ENCODE measurements at places on chromosomes 13 and 19.

GRCh38 chr13:49459580-49459979, 15.5 kb downstream of the SETDB2 start:
- DNase-seq = no peak

DNA sequence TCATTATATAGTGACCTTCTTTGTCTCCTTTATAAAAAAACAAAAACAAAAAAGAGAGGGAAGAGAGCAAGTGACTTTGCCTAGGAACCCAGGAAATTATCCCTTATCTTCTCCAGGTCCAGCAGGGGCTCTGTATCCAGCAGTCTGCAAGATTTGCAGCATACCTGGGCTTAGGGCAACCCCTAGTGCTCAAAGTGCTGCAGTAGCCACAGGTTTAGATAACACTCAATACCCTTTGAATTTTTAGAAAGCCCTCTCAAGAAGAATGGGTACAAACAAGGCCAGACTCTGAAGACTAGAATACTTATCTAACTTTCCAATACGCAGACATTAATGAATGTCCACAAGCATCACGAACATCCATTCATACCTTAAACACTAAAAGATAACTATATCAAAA, 43.2 kb downstream of the CCNA1 start:
- DNase-seq = no peak

- DNase-seq = no peak
Observed at GRCh38 chr19:32631381-32631780, 43.6 kb downstream of the ANKRD27 start.

- no peak for DNase-seq
Observed at GRCh38 chr13:63149375-63149774, 1733.7 kb upstream of the PCDH20 start.

DNA sequence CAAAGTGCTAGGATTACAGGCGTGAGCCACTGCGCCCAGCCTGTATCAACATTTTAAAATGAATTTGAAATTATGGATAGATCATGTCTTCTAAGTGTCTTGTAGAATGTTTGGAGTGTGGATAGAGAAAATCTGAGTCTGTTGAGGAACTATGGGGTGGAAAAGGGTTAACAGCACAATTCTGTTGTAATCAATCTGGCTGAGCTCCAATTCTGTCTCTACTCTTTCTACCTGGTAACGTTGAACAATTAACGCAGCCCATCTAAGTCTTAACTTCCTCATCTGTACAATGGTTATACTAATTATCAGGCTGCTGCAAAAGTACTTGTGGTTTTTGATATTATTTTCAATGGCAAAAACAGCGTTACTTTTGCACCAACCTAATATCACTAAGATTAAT, 4.1 kb downstream of the FPR2 start:
- no peak for DNase-seq

GRCh38 chr19:49210901-49211451, 53.4 kb downstream of the TRPM4 start:
- no peak for DNase-seq

DNA sequence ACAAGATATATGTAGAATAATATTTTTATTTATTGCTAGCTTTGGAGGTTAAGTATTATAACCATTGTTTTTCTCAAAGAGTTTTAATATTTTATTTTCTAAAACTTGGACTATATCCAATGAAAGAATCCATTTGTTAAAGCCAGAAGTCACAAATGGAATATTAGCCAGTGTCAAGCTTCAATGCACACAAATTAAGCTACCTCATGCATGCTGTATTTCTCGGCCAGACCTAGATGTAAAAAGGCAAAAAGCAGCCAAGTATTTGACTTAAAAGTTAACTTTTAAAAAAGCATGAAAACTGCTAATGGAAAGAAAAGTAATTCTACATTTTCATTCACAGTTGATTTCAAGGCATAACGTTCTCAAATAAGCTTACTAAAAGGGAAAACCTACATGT, 160.0 kb upstream of the ATXN8OS start:
- no peak for DNase-seq

DNA sequence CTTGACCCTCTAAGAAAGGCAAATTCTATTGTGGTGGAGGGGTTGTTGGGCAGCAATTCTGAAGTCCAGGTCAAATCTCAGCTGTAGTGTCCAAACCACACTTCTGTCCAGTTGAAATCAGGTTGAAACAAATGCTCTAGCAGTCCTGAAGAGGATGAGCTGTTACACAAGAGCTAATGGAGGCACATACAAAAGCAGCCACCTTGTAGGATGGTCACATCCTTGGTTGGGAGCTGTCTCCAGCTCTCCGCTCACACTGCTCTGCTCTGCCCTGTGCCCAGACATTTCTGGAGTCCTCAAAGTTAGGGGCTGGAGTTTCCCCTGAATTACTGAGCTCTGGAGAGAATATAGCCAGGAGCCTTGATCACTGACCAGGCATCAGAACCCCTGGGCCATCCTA, 47.2 kb downstream of the GPR12 start:
- no peak for DNase-seq

GRCh38 chr13:95434111-95434510, 118.4 kb upstream of the CLDN10 start:
- DNase-seq = no peak

DNA sequence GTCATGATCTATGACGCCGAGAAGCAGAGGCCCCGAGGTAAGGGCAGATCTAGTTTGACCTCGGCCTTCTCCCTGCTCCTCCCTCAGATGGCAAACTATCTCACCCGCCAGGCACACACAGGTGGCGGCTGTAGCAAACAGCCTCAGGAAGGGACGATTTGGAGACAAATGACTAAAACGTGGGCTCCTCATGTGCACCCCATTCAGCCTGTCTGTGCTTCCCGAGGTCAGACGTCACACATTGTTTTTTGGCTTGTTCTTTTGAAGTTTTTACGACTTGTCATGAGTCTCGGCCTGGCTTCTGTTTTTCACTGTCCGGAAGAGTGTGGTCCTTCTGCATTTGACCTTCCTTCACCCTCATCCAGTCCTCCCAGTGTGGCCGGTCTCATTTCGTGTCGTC, 15.0 kb downstream of the DAZAP1 start:
- DNase-seq = no peak

- DNase-seq = no peak
Observed at GRCh38 chr13:99043831-99044231, 66.0 kb upstream of the DOCK9 start.

GRCh38 chr19:55116859-55117662, at the start of gene PPP1R12C:
PPP1R12C (minus strand) TSS chr19:55117637; CDS start chr19:55117543, 94 bp downstream.
- no peak for DNase-seq

- DNase-seq = peak; percentile 78
Observed at GRCh38 chr19:10105509-10106099, 558 bp upstream of the PPAN start.

DNA sequence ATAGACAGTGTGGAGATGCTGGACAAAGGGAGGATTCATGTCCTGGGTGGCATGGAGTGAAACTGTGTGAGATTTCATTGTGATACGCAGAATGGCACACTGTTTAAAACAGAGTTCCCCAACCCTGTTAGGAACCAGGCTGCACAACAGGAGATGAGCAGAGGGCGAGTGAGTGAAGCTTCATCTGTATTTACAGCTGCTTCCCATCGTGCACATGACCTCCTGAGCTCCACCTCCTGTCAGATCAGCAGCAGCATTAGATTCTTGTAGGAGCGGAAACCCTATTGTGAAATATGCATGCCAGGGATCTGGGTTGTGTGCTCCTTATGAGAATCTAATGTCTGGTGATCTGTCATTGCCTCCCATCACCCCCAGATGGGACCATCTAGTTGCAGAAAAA, 72.5 kb downstream of the RAP2A start:
- DNase-seq = no peak

GRCh38 chr13:48806522-48806921, 152.8 kb downstream of the CYSLTR2 start:
- DNase-seq = no peak
